ENCODE measurements at places on chromosomes 2 and 18.

- no peak for DNase-seq
These were observed 68.0 kb downstream of the BOLA3 start for GRCh38 chr2:74079522-74080341.

DNA sequence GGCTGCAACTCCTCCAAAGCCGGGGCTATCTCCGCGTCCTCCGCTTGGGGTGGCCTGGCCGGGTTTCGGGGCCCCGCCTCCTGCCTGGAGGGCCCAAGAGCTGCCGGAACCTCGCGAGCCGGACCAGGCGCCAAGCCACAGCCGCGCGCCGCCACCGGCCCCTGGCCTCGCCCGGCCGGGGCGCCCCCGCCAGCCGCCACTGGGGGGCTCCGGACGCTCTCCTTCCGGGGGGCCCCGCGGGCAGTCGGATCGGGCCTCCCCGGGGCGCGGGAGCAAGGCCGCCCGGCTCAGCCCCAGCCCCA lies 17.4 kb upstream of the HAAO start:
- DNase-seq = peak; percentile 76

GRCh38 chr2:224938651-224939182 lies 103.6 kb downstream of the DOCK10 start:
- peak; percentile 56 for DNase-seq

GRCh38 chr2:207253666-207254345 lies 88.1 kb upstream of the KLF7 start:
- DNase-seq = no peak

- no peak for DNase-seq
These were observed 49.1 kb upstream of the DOCK10 start for GRCh38 chr2:225091336-225091735.

DNA sequence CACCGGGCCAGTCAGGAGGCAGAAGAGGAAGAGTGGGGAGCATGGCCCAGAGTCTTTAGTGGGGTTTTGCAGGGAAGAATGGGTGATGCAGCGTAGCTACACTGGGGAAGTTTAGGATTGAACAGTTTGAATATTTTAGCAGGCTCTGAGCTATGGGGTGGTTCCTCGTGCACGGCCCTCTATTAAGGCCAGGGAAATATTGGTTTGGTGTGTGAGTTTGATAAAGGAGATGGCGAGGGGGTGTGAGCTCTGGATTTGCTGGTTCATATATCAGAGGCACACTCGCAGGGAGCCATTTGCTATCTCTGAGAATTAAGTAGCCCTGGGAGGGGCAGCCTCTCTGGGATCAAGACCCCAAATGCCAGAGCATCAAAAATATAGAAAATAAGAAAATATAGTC lies 50.1 kb downstream of the BOLA3 start:
- no peak for DNase-seq

DNA sequence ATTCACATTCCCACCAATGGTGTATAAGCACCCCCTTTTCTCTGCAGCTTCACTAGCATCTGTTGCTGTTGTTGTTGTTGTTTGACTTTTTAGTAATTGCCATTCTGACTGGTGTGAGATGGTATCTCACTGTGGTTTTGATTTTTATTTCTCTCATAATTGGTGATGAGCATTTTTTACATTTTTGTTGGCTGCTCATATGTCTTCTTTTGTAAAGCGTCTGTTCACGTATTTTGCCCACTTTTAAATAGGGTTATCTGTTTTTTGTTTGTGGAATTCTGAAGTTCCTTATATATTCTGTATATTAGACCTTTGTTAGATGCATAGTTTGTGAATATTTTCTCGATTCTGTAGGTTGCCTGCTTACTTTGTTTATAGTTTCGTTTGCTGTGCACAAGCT lies 278.4 kb upstream of the TNP1 start:
- no peak for DNase-seq

- no peak for DNase-seq
These were observed 175.1 kb upstream of the RASGRP3 start for GRCh38 chr2:33301355-33301754.

DNA sequence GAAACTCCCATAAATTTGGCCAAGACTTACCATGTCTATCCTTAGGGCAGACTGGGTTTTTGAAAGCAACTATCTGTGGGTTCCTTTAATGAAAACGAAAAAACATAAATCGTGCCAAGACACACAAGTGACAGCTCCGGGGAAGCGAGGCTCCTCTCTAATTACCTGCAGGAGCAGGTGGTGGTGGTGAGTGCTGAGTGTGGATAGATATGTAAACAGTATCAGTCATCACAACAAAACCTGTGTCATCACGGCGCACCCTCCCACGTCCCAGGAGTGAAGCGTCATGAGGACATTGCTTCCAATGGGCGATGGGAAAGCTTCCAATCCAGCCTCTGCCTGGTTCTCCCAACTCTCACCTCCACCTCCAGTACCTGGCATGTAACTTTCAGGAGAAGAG lies 31.3 kb downstream of the ACKR3 start:
- DNase-seq = no peak

- no peak for DNase-seq
These were observed 20.9 kb downstream of the DYSF start for GRCh38 chr2:71474116-71474743.

GRCh38 chr2:146659976-146660375 lies 1184.9 kb upstream of the ACVR2A start:
- no peak for DNase-seq

DNA sequence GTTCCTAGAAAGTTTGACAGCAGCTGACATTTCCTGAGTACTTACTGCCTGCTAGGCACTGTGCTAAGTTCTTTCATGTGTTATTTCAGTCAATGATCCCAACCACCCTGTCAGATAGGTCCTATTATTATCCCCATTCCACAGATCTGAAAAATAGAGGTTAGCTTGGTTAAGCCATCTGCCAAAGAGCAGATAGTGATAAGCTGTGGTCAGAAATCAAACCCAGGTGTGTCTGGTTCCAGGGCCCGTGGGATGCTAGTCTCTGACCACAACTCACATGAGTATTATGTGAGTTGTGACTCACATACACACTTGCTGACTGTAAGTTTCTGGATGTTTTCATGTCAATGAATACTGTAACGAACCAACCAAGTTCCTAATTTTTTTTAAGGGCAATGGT lies 132.0 kb upstream of the APCDD1 start:
- DNase-seq = no peak

GRCh38 chr2:54824567-54824966 lies 101.1 kb downstream of the EML6 start:
- DNase-seq = no peak

- no peak for DNase-seq
These were observed 31.7 kb downstream of the GPR39 start for GRCh38 chr2:132448331-132448730.

DNA sequence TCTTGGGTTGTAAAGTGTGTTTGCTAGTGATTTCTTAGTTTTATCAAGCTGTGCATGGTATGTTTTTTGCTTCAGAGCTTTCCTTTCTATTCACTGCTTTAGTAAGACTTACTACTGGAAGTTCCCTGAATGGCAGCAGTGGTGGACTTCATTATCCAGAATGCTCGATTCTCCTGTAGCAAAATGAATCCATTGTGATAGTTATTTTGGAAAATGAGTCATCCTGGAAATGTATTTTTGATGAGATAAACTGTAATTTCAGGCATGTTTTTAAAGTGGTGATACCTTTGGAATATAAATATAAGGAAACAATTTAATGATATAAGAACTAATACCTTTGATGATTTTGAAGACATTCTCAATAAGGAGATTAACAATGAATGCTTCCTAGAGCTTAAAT lies 387.1 kb downstream of the PTPRM start:
- DNase-seq = no peak

DNA sequence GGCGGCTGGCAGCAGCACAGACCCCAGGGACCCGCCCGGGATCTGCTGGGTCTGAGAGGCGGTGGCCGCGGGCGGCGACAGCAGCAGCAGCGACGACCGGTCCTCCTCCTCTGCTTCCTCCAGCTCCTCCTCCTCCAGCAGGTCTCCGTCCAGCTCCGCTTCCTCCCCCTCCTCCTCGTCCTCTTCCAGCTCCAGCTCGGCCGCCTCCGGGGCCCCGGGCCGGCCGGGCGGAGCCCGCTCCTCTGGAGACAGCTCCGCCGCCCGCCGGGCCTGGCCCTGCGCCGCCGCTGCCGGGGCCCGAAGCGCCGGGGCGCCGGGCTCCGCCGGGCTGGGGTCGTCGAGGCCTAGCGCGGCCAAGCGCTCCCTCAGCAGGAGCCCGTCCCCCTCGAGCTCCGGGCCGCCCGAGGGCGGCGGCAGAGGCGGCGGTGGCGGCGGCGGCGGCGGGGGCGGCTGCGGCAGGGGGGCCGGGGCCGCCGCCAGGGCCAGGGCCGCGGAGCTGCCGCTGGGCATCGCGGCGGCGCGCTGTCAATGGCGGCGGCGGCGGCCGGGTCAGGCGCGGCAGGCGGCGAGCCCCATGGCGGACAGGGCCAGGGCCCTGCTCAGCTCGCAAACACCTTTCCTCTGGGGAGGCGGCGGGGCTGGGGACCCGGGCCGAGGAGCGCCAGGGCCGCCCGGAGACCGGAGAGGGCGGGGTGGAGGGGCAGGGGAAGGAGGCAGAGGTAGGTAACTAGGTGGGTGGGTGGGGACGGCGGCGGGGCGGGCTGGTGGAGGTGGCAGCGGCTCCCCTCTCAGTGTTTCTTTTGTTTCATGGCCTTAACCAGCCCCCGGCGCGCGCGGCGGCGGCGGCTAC lies 445 bp downstream of the MEX3C start:
- DNase-seq = peak; percentile 53

GRCh38 chr18:56238576-56238975 lies 399.8 kb downstream of the TXNL1 start:
- no peak for DNase-seq

GRCh38 chr2:219559156-219559915 lies 12.0 kb downstream of the OBSL1 start:
- no peak for DNase-seq

Measured in activated CD4-positive, alpha-beta memory T cell treated with anti-CD3 and anti-CD28 coated beads for 36 hours (primary cell).